Prostate gland (tissue), 2 donors: ENCODE measurements at places on chromosomes 13 and 19.

DNA sequence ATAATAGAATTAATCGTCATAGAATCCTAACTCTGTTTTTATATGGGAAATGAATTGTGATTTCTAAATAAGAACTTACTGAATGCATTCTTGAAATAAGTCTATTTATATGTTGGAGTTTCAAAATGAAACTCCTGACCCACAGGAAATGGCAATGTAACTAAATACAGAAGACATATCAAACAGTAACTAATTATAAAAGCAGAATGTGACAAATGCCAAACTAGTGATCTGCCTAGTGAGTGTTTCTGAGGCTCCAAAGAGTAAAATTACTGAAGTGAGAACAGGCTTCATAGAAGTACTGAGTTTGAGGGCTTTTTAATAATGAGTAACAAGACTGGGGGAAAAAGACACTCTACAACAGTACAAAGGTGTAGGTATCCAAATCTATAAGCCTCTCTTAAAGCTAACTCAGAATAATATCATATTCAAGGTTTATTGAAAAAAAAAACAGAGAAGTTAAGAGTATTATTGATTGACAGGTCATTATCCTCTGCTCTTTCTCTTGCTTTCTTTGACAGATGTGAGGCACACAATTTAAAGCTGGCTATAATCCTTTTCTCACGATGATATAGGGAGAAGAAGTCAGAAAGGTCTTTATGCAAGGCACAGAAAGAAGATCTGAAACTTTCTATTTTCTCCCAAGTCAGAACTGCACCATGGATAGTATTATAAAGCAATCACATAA, 17.4 kb upstream of the ATXN8OS start:
- DNase-seq: no peak

- DNase-seq: no peak
Observed at GRCh38 chr13:80939581-80939980, 598.7 kb upstream of the SPRY2 start.

GRCh38 chr19:27674701-27675100, 1538.2 kb downstream of the UQCRFS1 start:
- no peak for DNase-seq

DNA sequence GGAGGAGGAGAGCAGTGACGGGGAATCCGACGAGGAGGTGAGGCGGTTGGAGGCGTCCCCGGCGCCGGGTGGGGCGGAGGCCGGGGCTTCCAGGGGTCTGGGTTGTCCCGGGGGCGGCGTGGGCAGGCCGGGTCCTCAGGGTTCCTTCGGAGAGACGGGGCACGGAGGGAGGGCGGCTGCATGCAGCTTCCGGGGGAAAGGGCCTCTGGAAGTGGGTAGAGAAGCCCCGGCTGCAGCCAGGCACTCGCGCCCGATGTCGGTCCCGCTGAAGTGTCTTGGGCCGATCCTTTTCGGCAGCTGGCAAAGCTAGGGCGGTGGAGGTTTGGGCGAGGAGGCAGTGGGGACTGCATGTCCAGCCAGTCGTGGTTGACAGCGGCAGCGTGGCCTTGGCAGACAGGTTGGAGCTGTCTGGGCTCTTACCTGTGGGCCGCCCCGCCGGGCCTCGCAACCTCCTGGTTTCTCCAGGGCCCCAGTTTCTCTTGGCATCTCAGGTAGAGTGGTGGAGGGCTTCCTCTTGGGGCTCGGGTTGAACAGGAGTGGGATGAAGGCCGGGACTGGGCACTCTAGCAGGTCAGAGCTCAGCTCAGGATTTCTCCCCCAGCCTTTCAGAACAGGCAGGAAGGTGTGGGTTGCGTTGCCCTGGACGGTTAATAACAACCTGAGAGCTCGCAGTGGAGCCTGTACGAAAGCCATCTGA, 690 bp downstream of the KMT2B start:
- DNase-seq: no peak

- no peak for DNase-seq
Observed at GRCh38 chr13:50589651-50590054, 253.8 kb downstream of the DLEU7 start.

DNA sequence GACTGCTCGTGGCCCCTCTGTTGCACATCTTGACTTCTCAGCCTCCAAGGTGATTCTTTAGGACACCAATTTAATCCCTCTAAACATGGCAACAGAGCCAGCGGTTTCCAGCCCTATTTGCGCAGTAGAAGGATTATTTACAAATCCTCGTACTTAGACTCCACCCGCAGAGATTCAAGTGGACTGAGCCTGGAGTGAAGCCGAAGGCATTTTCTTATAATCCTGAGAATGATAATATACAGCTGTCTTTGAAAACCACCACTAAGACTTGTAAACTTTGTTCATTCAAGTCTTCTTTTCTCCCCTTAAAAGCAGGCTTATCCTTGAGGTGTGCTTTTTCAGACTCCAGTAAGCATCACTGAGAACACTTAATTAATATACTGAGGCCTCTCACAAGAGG, 4.8 kb upstream of the DPRX start:
- DNase-seq: no peak

DNA sequence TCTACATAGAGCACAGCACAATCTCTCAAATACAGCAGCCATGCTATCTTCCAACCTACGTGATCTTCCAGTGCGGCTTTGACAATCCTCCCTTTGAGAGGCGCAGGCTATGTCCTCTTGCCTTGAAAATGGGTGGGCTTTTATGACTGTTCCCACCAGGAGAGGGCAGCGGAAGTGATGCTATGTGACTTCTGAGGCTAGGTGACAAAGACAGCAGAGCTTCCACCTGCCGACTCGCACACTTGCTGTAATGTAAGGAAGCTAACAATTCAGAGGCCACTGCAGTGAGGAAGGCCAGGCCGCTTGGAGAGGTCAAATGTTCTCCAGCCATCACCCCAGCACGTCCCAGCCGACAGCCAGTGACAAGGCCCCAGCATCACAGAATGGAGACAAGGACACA, 65.8 kb downstream of the MRPL57 start:
- no peak for DNase-seq

DNA sequence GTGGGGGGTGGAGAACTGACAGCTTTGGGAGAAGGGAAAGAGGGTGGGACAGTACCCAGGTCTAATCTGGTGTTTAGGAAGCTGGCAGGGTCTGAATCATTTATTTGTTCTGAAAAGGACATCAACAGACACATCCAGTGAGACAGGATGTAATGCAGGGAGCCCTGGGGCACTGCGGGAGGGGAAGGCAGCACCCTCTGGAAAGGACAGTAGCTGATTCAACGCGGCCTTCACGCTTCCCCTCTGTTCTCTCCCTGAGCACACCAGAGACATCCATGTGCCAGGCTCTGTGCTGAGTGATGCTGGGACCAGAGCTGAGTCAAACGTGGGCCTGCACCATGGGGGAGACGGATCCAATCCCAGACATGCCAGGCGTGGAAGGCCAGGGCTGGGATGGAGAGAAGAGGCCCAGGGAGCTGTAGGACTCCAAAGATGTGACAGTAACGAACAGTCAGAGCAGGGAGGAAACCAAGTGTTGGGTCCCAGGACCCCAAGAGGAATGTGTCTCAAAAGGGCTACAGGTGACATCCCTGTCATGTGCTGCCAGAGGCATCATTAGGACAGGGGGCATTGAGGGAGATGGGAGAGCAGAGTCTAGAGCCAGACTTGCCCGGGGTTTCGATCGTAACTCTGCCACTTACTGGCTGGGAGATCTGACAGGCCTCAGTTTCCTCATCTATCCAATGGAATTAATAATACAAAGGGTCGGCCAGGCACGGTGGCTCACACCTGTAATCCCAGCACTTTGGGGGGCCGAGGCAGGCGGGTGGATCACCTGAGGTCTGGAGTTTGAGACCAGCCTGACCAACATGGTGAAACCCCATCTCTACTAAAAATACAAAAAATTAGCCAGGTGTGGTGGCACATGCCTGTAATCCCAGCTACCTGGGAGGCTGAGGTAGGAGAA, 1.7 kb downstream of the ETFB start:
- DNase-seq: no peak

DNA sequence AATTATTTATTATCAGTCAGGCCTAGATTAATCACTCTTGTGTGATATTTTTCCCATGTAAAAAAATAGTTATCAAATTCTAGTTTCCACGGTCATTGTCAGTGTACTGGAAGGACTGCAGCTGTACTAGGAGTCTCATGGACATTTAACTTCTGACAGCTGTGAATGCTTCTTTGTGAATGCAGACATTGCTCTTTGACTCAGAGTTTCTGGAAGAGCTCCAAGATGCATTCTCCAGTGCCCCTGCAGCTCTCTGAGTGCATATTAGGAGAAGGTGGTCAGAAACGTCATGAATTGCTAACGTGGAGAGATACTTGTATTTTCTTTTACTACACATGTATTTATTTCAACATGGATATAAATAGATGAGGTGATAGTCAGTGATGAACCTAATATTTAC, 9.7 kb upstream of the SLITRK5 start:
- DNase-seq: no peak

DNA sequence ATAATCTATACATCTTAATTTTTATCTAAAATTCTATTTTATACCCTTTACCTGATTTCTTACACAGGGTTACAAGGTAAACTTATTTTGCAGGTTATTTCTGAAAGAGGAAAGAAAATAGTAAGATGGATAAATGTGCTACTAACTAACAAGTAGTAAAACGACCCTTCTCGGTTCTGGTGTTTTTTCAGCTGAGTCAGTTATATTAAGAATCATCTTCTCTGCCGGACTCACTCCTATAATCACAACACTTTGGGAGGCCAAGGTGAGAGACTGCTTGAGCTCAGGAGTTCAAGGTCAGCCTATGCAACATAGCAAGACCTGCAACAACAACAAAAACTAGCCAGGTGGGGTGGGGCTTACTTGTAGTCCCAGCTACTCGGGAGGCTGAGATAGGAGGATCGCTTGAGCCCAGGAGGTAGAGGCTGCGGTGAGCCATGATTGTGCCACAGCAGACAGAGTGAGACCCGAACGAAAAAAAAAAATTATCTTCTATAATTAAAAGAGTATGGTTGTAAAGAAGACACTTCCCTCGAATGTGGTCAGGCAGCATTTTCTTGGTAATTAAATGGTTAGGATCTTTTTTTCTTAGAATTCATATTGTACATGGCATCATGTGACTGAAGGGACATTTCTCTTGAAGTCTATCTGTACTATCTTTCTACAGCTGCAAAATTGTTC, 27.9 kb upstream of the RCBTB2 start:
- DNase-seq: no peak

DNA sequence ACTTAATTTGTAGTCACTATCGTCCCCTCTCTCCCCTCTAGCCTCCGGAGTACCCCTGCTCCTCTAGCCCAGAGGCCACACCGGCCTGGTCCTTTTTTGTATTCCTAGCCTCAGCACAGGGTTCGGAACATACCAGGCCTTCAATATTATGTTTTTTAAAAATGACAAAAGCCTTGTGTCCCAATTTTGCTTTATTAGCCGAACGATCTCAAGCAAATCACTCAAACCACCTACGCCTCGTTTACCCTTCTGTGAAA, 463 bp upstream of the POMP start:
- no peak for DNase-seq

- DNase-seq: no peak
Observed at GRCh38 chr13:103948426-103948825, 882.2 kb upstream of the SLC10A2 start.

DNA sequence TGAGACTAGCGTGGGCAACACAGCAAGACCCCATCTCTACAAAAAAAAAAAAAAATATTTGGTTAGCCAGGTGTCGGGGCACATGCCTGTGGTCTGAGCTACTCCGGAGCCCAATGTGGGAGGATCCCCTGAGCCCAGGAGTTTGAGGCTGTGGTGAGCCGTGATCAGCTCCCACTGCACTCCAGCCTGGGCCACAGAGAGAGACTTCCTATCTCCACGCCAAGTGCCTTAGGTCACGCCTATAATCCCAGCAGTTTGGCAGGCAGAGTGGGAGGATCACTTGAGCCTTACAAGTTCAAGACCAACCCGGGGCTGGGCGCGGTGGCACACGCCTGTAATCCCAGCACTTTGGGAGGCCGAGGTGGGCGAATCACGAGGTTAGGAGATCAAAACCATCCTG, 8.7 kb upstream of the ADAT3 start:
- DNase-seq: no peak

DNA sequence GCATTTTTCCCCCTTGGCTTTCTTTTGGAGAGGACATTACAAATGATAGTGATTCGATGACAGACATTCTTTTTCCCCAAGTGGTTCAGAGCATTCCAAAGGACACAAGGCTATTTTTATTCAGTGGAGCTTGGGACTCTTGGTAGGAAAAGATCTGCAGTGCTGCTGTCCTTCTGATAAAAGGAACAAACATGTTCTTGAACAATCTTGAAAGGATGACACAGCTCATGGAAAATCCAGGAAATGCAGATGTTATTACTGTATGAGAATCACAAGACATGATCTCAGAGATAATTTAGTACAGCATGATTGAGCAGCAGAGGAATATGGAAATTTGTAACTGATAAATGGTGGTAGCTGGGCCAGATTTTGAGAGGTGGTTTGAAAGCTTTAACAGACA, 96.2 kb upstream of the RFC3 start:
- DNase-seq: no peak

GRCh38 chr13:36344886-36345437, 1.2 kb downstream of the SPART start:
- DNase-seq: peak; percentile 30

- no peak for DNase-seq
Observed at GRCh38 chr13:32135056-32135390, 103.4 kb downstream of the FRY start.

- DNase-seq: no peak
Observed at GRCh38 chr19:58034477-58034793, 610 bp downstream of the ZSCAN1 start.

DNA sequence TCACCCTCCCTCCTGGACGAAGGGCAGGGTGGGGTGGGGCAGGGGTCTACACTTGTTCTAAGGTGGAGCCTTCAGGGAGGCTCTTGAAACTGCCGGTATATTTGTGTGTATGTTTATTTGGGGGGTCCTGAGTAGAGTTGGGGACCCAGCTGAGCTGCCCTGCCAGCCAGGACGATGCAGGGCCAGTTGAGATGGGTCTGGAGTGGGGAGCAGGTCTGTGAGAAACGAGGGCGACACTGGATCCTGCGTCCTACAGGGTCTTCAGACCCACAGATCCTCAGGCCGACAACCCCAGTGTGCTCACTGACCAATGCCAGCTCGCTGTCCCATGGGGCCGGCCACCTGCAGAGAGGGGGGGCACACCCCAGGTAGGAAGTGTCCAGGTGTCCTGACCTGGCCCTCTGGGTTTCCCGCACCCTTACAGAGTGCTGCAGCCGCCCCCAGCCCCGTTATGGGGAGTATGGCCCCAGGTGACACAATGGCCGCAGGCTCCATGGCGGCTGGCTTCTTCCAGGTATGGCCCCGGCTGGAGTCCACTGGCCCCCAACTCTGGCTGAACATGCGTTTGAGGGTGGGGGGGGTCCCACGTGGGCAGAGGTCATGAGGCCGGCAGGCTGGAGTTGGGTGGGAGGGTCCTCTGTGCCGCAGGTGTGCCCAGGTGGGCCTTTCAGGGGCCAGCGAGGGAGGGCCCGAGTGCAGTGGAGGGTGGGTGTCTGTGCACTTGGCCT, 7.4 kb downstream of the ISYNA1 start:
- no peak for DNase-seq

- DNase-seq: no peak
Observed at GRCh38 chr13:27016875-27017274, 154.7 kb downstream of the USP12 start.

GRCh38 chr19:7578127-7578526, 17.5 kb upstream of the CAMSAP3 start:
- DNase-seq: no peak

GRCh38 chr19:12603714-12604113, 6.9 kb downstream of the ZNF490 start:
- no peak for DNase-seq

- no peak for DNase-seq
Observed at GRCh38 chr13:29384466-29384865, 211.0 kb downstream of the SLC7A1 start.

GRCh38 chr13:103497404-103497803, 431.2 kb upstream of the SLC10A2 start:
- no peak for DNase-seq
